NCI-H1436 (cell line): ENCODE measurements at places on chromosomes 4 and X.

GRCh38 chrX:29746326-29746725, 469.0 kb upstream of the MAGEB2 start:
- no peak for DNase-seq

- DNase-seq: no peak
Observed at GRCh38 chr4:142557239-142557801, 288.8 kb downstream of the INPP4B start.

DNA sequence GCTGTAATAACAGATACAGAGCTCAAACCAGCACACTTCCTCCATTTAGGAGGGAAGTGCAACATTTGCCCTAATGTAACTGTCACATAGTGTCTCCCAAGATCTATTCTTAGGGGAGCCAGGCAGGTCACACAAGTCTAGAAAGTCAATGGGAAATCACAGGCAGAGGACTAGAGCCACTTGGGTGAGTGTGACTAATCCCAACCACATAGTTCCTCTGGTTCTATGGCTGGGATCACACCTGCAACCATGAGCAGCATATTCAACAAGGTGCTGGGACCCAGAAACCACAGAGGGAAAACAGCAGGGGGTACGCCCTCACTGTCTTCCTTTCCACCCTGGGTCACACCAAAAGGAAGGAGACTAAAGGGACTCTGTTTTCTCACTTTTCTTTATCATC, 66.8 kb upstream of the TACR3 start:
- DNase-seq: no peak

GRCh38 chrX:136086521-136086920, 60.8 kb upstream of the FHL1 start:
- no peak for DNase-seq

GRCh38 chr4:10180927-10181744, 64.5 kb upstream of the WDR1 start:
- DNase-seq: no peak

- DNase-seq: no peak
Observed at GRCh38 chrX:47634871-47635575, 5.3 kb upstream of the CFP start.

GRCh38 chr4:113059449-113060182, 10.2 kb downstream of the ANK2 start:
- DNase-seq: no peak

DNA sequence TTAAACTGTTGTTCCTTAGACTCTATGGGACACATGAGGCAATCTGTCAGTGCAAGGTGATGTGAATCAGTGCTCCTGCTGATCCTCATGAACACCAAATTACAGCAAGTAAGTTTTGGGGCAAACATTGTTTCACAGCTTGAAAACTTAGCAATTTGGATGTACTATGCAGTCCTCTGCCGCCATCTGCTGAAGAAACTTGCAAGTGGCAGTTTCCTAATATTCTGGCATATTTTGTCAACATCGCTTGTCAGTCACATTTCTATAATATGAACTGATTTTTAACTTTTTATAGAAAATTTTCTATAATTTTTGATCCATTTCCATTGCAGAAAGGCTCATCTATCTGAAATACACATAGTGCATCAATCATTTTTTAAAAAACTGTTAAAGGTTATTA, 56.3 kb downstream of the ZAR1 start:
- DNase-seq: peak; percentile 41

- DNase-seq: no peak
Observed at GRCh38 chr4:7411896-7412553, 22.7 kb downstream of the PSAPL1 start.

- DNase-seq: no peak
Observed at GRCh38 chr4:38560768-38561558, 103.0 kb upstream of the KLF3 start.

DNA sequence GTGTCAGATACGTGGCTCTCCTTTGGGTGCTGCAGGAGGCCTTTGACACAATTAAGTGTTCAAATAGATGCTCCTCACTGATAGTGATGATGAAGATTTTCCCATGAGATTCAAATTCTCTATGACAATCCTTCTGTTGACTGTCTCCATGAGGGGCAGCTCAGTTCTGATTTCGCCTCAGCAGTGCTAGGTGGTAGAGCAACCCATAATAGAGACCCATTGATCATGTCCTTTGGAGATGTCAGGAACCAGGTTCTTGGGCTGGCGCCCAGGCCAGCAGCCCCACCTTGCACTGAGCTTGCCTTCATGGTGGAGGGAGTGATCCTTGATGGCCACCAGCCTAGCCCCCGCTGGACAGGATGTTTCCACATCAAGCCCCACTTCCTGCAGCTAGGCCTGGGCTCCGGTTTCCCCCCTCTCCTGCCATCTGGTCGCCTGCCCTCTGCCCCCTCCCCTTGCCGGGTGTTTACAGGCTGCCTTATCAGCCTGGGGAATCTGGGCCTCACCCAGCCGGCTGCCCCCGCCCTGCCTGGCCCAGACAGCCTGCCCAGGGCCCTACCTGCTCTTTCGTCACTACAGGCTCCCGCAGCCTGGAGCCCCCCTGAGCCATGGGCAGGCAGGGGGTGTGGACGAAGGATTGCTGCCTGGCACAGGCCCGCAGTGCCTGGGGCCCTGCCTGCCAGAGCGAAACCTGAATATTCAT, 12.6 kb downstream of the ELF4 start:
- no peak for DNase-seq

- no peak for DNase-seq
Observed at GRCh38 chr4:155878611-155879010, 12.5 kb upstream of the ASIC5 start.

DNA sequence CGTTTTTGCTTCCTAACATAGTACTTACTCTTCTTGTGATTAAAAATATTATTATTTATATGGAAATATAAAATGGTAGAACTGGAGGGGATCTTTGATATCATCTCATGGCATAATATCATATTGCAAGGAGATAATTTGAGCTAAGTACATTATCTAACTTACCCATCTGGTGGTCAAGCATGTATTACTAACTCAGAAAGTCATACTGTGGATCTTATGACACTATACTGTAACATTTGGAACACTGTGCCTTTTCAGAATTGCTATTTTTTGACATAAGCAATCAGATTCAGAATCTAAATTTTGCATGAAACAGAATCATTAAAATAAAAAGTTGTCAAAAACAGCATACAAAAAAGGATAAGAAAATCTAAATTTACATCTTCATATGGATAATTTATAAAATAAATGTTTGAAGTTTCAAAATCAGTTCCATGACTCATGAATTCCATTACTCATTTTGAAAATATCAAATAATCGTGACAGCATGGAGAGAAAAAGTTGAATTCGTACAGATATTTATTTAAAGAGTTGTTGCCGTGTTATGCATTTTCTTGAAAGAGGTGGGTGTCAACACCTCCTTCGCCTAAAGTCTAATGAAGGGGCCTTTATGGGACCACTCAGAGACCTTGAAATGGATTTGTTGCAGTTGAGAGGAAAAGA, 928.1 kb downstream of the PDHA2 start:
- no peak for DNase-seq

GRCh38 chrX:107579956-107580355, 48.4 kb upstream of the PRPS1 start:
- no peak for DNase-seq

GRCh38 chr4:3342182-3342854, 49.5 kb downstream of the RGS12 start:
- DNase-seq: no peak
